NCI-H2081 treated with DMSO at 0.1 percent for 48 hours (cell line): ENCODE measurements at places on chromosomes 6 and 20.

- DNase-seq: no peak
These were observed 648.8 kb downstream of the EPHA7 start for GRCh38 chr6:92770540-92770939.

GRCh38 chr20:14142964-14143627, 147.8 kb downstream of the MACROD2 start:
- no peak for DNase-seq

- DNase-seq: no peak
These were observed 154.9 kb downstream of the FARS2 start for GRCh38 chr6:5416250-5416649.

GRCh38 chr6:167153521-167153959, 4.2 kb downstream of the GPR31 start:
- no peak for DNase-seq

GRCh38 chr6:81075974-81076373, 676.5 kb downstream of the TENT5A start:
- no peak for DNase-seq

GRCh38 chr20:39421571-39422105, 459.5 kb downstream of the DHX35 start:
- no peak for DNase-seq

DNA sequence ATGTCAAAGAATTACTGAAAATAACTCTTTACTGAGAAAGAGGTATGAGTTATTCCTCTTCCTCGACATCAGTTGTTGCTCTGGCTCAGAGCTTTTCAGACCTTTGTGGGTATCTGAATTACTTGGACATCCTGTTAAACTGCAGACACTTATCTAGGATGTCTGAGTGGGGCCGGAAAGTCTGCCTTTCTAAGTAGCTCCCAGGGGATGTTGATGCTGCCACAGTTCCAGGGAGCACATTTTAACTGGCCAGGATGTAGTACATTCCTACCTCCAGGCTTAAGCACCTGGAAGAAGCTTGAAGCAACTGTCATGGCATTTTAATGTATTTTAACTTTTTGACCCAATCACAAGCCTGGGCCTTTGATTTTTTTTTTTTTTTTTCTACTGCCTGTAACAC, 265.8 kb upstream of the PLCB4 start:
- no peak for DNase-seq

- no peak for DNase-seq
These were observed 25.6 kb upstream of the FUCA2 start for GRCh38 chr6:143536866-143537691.

GRCh38 chr6:169851641-169852503, 100.5 kb downstream of the ERMARD start:
- DNase-seq: no peak

GRCh38 chr20:62219101-62219991, 732 bp downstream of the HRH3 start:
- no peak for DNase-seq

- DNase-seq: no peak
These were observed 258.8 kb downstream of the TPBG start for GRCh38 chr6:82622461-82622860.

GRCh38 chr20:18988701-18989100, 175.1 kb downstream of the SCP2D1 start:
- DNase-seq: no peak

DNA sequence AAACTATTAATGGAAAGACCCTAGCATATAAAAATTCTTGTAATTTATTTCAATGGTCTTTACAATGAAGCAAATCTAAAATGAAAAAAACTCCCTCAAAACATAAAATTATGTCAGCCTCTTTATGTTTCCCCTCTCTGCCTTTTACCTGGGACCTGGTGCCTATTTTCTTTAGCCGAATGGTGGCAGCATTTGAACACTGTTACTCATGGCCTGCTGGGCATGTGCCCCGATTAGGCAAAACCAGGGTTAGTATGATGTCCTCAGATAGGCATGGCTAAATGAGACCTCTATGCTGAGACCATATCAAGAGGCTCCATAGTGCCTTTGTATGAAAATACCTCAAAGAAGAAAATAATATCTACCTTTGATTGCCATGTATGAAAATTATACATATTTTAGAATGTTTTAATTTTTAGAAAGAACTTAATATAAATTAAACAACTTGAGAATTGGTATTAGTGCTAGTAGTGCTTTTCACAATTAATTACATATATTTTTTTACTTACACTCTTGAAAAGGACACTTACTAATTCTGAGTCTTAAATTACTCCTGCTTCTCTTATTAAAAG, 22.5 kb upstream of the C6orf58 start:
- no peak for DNase-seq

DNA sequence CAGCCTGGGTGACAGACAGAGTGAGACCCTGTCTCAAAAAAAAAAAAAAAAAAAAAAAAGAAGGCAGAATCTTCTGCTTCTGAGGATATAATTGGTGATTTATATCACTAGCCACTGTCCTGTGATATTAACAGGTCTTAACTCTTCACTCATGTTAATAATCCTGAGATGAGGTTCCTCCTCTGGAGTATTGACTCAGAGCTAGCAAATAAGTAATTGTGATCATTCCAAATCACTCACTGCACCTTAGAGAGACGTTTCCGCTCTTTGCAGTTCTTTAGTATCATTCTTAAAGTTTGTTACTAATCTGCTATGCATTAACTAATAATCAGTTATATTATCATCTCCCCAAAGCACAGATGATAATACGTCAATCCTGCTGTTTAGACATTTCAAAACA, 41.6 kb upstream of the NOX3 start:
- no peak for DNase-seq

GRCh38 chr6:46637933-46638332, 14.7 kb downstream of the CYP39A1 start:
- DNase-seq: no peak
